ENCODE measurements at places on chromosomes 12 and 14.

DNA sequence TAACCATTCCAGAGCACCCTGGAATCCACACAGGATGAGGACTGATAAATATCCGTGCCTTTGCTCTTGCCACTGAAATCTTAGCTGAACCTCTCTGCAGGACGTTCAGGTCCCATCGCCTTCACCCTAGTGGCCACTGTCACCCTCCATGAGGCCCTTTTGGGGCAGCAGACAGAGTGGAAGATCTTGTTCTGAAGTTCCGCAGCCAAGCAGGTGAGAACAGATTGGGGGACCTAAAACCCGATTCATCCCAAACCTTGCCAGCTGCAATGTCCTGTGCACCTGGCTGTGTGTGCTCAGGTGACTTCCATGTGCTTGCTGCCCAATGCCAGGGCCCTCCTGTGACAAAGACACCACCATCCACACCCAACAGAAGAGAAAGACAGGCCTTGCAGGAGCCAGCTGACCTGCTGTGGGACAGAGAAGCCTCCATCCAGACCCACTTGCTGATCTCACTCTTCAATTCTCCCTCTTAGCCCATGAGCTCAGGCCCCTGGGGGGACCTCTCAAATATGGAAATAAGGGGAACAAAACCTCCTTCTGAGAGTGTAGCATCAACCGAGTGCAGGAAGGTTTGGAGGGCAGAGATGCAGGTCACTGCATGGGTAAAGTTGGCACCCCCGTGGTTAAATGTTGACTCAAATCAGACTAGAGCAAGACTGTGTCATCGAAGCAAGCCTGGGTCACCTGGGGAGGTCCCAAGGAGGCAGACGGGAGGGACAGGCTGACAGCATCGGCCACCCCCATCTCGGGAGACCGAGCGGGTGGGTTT is 308.7 kb upstream of the DIO3 start:
- no peak for DNase-seq

GRCh38 chr12:71558445-71558844 is 105.2 kb downstream of the ZFC3H1 start:
- DNase-seq = no peak

- DNase-seq = no peak
Observed at GRCh38 chr14:100786131-100786530, 39.8 kb upstream of the MEG3 start.

DNA sequence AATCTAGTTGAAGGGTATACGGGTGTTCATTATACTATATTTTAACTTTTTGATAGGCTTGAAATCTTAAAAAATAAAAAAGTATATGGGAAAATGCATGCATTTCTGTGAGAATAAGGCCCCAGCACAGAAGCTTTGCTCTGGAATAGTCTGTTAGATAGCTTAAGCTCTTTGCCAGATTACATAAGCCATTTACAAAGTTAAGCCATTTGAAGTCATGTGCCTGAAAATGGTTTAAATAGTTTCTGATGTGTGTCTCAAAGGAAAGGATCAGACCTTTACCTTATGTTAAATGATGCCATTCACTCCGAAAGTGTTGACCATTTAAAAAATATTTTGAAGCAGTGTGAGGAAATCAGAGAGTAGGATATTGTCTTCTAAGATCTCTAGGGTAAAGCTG is 51.3 kb downstream of the WASHC4 start:
- no peak for DNase-seq

GRCh38 chr12:129002427-129002826 is 149.1 kb downstream of the GLT1D1 start:
- no peak for DNase-seq

- peak; percentile 59 for DNase-seq
Observed at GRCh38 chr14:106044949-106045596, 518.7 kb downstream of the TMEM121 start.

GRCh38 chr14:68977718-68978171 is 1.4 kb downstream of the ACTN1 start:
- peak; percentile 43 for DNase-seq

DNA sequence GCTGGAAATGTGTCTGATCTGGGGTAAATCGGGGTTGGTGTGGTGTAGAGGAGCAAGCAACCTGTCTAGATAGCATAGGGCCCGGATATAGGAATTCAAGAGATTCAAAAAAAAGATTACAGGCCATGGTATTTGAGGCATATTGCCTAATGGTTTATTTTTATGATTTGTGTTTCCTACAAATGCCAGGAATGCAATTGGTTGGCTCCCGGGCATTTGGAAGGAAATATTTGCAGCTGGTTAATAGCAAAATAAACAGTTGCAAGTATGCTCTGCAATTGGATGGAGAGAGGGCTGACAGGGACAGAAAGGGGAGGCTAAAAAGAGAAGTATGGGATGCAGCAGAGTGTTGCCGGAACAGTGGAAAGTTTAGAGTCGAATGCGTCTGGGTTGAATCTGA is 315.6 kb upstream of the ATP2B1 start:
- DNase-seq = no peak

- peak; percentile 22 for DNase-seq
Observed at GRCh38 chr14:39731912-39732311, 299.7 kb upstream of the FBXO33 start.
